ENCODE measurements at places on chromosomes 4 and X. TPM values are rescaled to one million over a fixed set of nuclear protein-coding genes. Genes with fewer than 3 reads are reported as not detected.
A peak's percentile ranks its signal among the peaks of the same experiment; 100 is the strongest.

- DNase-seq, result no peak
Measured at GRCh38 chr4:48939785-48940184, 33.2 kb upstream of the OCIAD2 start.

DNA sequence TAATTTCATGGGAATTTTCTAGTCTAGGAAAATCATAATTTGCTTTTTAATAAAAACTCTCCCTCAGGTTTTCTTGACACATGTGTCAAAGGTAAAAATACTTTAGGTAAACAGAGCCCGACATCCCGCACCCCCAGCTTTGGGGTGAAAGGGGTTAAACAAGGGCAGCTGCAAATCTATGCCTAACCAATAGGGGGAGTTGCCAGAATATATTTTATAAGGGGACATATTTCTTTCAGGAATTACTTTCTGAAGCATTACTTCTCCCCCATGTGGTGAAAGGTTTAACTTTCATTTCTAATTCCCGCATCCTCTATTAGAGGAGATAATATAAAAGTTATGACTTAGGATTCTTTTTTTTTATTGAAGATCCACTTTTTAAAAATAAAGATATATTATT, 53.9 kb upstream of the HEPH start:
- no peak for DNase-seq

- no peak for DNase-seq
Measured at GRCh38 chrX:11309220-11309619, 16.0 kb downstream of the AMELX start.

DNA sequence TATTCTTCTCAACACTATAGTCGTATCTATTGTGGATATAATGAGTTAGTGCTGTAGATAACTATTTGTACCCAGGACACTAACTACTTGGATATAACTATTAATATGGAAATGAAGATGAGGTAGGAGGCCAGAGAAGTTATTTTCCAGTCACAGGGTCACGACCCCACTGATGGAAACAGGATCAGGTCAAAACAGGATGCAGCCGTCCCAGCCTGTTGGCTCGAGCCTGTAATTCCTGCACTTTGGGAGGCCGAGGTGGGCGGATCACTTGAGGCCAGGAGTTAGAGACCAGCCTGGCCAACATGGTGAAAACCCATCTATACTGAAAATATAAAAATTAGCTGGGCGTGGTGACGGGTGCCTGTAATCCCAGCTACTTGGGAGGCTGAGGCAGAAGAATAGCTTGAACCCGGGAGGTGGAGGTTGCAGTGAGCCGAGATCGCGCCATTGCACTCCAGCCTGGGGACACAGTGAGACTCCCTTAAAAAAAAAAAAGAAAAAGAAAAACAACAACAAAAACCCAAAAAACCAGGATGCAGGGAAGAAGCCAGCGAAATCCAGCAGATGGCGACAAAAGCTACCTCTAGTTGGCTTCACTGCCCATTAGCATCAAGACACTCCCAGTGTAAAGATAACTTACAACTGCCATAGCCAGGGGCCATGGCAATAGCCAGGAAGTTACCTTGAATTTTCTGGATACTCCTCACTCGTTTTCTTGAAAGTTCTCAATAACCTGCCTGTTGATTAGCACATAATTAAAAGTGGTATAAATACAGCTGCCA, 37.9 kb upstream of the NKAP start:
- no peak for DNase-seq

- DNase-seq, result no peak
Measured at GRCh38 chrX:369563-370101, 17.1 kb downstream of the PPP2R3B start.

GRCh38 chrX:125402807-125403206, 83.1 kb downstream of the TEX13C start:
- DNase-seq, result no peak

DNA sequence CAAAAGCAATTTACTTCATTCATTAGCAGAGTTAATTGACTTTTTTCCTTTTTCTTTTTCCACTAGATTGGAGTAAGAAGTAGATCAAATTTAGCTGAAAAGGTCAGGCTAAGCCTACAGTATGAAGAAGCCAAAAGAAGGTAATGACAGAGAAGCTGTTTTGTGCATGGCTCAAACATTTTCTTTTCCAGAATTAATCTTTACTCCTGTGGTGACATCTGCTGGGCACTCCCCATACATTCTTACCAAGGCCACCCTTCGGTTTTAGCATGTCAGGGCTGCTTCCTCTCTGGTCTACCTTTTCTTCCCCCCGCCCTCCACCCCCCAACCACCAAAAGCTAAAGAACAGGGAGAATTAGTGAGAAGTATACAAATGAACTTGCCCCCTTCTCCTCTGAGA, 70.2 kb downstream of the CLDN22 start:
- no peak for DNase-seq

GRCh38 chr4:176970853-176971252, 178.1 kb upstream of the VEGFC start:
- DNase-seq, result no peak

DNA sequence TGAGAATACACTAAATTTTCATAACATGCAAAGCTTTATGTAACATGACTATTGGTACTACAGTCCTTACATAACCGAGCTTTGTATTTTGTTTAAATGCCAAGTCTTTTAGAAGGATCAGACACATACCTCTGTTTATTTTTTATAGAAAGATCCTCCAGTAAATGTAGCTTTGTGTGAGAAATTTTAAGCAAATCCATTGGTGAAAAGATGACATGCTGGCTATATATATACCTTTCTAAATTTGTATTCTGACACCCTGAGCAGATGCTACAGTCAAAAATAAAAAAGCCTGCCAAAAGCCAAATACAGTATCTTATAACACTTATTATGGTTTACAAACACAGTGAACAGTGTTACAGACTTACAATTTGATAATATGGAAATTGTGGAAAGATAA, at the start of gene YIPF7:
TSS of gene YIPF7 (minus strand) at position 201 of the 400 bp plus-strand sequence. CDS start 1,525 bp downstream, outside the sequence.
- DNase-seq, result no peak

- DNase-seq, result no peak
Measured at GRCh38 chr4:47413521-47413920, 50.0 kb downstream of the COMMD8 start.

DNA sequence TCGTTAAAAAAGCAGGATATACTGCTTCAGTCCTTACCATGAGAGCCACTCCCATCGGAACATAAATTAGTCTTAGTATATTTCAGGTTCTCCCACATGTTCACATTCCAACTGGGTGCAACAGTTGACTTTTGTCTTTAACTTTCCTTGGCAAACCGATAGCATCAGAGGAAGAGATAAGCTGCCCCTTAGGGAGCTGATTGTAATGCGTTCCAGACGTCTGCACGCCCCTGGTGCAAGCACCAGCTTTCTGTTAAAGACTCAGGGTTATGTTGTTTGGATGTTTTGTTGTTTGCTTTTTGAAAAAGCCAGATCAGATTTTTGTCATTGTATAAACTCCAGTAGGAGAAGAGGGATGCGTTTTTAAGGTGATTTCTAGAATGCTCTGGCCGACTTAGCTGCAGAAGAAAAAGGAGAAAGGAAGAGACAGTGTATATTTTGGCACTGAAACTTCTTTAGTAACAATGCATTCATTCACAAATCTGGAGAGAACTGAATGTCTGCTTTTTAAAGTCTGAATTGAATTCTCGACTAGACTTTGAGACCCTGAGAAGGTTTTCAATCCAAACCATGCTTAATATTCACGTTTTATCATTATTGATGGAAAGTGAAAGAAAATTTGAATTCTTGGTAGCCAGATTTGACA, 160.9 kb downstream of the CBR4 start:
- no peak for DNase-seq

DNA sequence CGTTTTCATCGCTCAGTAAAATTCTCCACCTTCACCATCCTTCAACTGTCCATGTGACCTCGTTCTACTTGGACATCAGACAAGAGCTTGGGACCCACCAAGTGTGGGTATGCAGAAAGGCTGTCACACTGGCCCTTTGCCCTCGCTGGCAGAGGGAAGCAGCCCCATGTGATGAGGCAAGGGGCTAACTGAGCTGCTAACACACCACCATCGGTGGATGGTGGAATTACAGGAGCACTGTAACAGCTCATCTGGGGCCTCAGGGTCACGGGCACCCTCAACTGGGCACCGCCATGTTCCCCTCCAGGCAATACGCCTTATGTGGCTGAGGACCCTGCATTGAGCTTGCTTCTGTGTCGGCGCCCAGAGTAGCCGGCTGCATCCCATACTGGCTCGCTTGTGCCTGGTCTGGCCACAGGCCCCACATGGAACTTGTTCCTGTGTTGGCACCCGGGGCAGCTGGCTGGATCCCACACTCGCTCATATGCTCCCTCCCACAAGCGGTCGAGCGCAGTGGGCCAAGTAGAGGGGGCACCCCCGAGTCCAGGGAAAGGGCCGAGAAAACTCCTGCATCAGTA, 109.5 kb downstream of the TAB3 start:
- DNase-seq, result no peak

GRCh38 chr4:156975686-156976085, 4.1 kb upstream of the PDGFC start:
- DNase-seq, result no peak

DNA sequence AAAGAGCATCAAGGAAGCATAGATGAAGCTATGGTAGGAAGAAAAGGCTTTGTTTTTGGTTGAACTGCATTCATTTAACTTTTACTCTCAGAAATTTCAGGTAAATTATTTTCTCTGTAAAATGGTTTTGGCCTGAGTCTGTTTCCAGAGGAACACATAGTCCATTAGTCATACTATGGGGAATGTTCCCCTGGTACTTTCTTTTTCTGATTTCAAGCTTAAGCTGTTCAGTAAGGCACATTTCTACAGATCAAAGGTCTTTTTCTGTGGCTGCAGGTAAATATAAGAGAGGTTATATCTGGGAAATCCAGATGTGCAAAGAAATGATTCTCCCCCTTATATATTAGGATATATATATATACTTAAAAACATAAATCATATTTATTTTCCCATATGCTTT, 1744.4 kb upstream of the ADGRL3 start:
- DNase-seq, result no peak

- no peak for DNase-seq
Measured at GRCh38 chr4:88820698-88821415, 123.2 kb upstream of the NAP1L5 start.

DNA sequence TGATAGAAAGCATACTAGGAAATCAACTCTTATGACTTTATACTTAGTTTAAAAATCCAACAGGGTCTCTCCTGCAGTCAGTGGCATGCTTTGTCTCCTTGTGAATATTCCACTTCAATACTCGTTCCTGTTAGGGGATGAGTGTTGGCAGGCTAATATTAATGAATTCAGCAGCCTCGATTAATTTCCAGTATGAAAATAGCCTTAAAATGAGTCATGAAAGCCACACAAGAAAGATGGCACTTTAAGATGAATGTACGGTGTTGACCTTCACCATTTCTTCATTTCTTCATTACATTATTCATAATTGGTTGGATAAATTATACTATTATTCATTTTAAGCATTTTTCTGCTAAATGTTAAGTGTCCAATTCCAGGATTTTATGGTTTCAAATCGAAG, 29.2 kb downstream of the GABRB1 start:
- no peak for DNase-seq

GRCh38 chr4:78889955-78890354, 49.3 kb downstream of the PAQR3 start:
- no peak for DNase-seq

DNA sequence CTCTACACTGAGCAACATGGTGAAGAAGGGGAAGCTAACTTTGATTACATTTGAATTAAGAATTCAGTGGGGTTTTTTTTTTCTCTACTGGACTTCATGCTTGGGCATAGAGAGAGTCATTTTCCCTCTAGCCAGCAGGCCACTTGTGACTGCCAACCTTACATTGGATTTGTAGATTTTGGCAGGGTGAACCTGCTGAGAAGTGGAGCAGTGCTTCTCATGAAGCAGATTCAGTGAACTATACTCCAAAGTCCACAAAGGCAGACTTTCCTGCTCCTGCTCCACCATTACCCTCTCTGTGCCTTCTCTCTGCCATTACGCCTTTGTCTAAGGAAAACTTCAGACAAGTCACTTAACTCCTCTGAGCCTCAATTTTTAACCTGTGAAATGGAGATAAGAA, 69.9 kb downstream of the PAK3 start:
- DNase-seq, result no peak

GRCh38 chr4:4349867-4350266, 37.0 kb upstream of the NSG1 start:
- DNase-seq, result no peak

- no peak for DNase-seq
Measured at GRCh38 chrX:22690116-22690515, 309.6 kb upstream of the DDX53 start.

DNA sequence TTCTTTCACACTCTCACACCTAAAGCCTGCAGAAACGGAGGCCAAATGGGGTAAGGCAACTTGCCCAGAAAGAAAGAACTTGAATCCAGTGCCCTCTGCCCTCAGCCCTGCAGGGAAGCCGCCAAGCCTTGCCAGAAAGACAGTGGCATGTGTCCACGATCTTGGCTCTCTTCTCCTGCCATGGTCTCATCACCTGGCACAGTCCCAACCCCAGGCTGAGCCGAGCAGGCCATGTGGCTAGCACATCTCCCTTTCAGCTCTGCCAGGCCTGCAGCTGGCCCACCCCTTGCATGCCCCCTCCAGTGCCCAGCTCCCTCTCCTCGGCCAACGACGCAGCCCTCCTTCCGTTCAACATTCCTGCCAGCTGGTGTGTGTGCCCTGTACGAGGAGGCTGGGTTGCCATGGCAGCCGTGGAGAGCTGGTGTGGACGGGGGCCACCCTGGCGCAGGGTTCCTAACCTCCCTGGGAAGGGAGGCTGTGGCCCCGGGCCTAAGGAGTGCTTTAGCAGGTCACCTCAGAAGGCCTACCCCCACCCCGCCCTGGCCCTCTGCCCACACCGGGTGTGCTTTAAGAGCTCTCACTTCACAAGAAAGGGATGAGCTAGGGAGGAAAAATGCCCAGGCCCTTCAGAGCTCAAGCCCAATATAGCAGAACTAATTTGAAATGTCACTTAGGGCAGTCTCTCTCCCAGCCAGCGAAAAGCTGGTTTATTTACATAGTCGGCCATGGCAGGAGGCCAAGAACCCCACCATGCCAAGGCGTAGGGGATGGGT, 73.0 kb upstream of the PJA1 start:
- peak; percentile 76 for DNase-seq

DNA sequence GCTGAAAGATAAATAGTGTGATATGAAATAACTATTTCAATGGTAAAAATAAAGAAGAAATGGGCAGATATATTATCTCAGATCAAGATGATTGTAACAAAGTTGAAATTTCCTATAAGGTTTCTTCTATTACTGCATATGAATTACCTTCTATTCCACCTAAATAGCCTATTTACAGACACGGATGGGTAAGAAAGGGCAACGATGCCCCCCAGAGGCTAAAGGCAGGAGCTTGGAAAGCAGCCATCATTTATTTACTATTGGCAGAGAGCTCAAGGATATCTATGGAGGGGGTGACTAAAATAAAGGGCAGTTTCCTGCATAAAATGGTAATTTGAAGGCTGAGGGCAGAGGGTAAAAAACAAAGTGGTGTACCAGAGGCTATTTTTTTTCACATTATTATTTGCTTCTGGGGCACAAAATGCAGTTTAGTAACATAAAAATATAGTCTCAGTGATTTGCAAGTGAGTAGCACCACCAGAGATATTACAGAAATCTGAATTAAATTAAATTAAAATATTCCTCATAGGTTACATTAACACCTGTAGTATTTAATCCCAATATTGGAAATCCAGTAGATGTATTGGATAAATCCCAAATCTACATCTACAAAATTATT, 123.1 kb downstream of the BTC start:
- no peak for DNase-seq

- no peak for DNase-seq
Measured at GRCh38 chrX:56618323-56618722, 54.9 kb downstream of the UBQLN2 start.

The TRIM75 gene
- total RNA-seq, result not detected

The BANK1 gene
- total RNA-seq, result 1.5 TPM

The TMSB4X gene
- total RNA-seq, result 2,762 TPM

The ASB9 gene
- 2.9 TPM for total RNA-seq

The EPGN gene
- 1.6 TPM for total RNA-seq

The DHX15 gene
- 107 TPM for total RNA-seq

Data from aorta (tissue), 5 donors.